Fibroblast of pulmonary artery (primary cell): ENCODE measurements at places on chromosomes 16 and 17.

DNA sequence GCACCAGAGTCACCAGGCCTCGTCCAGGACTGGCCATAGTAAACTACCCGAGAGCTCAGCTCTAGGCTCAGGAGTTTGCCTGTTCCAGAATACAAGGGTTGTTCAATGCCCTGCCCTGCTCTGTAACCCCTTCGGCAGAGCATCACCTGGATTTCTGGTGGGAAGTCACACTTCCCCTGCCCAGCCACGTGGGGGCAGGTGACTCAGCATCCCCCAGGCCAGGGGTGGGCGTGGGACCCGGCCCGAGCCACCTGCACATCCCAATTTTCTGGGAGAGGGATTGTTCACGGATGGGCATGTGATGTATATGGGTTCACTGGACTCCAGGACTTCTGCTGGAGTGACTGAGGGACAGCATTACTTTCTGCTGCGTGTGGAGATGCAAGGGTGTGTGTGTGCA lies 25.8 kb downstream of the COX4I1 start:
- no peak for DNase-seq

GRCh38 chr16:47519546-47519945 lies 58.4 kb downstream of the PHKB start:
- no peak for DNase-seq

- peak; percentile 78 for DNase-seq
These were observed 11.1 kb downstream of the TNS4 start for GRCh38 chr17:40490289-40490853.

GRCh38 chr17:74433421-74434121 lies 1.7 kb downstream of the GPRC5C start:
- peak; percentile 21 for DNase-seq

DNA sequence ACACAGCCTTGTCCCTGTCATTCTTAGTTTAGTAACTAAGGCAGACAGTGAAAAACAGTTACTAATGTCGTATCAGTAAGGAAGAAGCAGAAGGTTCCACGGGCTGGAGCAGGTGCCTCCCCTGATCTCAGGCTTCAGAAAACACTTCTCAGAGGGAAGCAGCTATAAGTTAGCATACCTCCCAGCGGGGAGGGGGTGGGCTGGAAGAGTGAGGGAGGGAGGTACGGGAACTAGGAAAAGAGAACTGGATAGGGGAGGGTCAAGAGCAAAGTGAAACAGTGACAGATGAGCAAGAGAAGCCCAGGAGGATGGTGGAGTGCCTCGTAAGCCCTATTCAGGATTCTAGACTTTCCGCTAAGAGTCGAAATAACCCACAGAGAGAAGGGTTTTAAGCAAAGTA lies 186.3 kb upstream of the XYLT1 start:
- DNase-seq: no peak

DNA sequence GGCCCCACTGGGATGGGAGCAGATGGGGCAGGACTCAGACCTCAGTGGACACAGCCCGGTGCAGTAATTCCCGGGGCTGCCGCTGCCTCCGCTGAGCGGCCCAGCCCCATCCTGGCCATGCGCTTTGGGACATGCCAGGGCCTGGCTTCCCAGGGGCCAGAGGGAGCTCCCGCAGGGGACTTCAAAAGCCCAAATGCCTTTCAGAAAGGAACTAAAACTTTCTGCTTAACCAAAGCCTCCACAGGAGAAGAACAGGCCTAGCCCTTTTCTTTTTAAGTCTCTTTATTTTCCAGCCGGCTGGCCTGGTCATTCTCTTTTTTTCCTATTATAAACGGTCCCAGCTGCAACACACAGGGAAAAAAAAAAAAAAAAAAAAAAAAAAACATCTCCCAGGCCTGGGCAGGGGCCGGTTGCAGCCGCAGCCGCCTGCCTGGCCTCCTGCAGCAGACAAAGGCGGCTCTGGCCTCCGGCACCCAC lies 10.7 kb upstream of the ZNF423 start:
- no peak for DNase-seq

DNA sequence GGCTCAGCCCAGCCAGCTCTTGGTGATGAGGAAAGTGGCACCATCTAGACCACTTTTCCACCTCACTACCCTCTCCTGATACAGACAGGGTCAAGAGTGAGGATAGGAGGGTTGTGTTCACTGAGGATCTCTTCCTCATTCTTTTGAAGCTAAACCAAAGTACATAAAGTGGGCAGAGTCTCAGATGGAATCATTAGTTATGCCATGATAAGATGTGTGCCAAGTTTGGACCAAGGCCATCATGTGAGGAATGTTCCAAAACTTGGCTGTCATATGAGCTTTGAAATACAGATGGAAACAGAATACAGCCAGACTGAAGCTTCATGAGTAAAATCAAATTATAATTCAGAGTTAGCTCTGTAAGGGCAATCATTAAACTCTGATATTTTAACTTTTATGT lies 37.2 kb downstream of the ACSM1 start:
- no peak for DNase-seq

DNA sequence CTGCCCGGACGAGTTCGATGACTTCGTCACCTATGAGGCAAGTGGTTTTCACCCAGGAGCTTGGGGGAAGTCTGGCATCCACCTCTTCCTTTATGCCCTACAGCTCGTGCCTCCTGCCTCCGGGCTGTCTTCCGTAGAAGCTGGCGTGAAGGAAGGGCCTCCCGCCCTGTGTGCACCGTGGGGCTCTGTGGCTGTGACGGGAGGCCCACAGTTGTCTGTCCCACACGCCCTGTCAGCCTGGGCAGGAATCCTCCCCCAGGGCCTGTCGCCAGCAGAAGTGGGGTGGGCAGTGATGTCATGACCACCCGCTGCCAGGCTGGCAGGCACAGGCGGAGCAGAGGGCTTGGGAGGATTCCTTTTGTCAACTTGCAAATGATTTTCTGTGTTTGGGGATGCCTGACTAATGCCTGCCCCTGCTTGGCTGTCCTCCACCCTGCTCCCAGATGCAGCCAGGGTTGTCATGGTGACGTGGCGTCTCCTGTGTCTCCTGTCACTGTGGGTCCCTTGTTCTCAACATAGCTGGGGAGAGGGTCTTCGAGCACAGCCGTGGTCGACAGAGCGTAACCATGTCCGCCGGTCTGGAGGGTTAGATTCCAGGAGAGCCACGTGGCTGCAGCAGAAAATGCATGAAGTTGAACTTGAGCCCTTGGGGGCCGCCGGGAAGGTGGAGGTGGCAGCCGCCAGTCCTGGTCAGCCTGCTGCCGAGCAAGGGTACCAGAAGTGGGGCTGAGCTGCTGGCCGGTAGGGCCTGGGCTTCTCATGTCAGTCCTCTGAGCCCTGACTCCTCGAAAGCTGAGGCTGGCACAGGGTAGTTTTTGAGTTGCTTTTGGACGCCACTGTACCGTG lies 46.1 kb downstream of the RAB11FIP3 start:
- DNase-seq: no peak

DNA sequence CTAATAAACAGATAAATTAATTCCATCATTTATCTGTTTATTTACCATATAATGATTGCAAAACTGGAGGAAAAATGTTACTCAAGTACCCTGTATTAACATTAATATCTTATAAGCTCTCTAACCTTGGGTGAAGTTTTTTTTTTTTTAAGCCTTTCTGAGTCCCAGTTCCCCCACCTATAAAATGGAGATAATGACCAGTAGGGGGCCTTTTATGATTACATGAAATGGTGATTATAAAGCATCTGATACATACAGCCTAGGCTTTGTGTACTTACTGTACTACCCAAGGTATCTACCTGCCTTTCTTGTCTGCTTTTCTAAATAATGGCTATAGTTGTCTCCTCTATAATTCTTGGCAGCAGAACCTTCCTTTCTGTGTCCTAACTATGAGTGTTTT lies 22.6 kb downstream of the LRRC36 start:
- DNase-seq: peak; percentile 41

DNA sequence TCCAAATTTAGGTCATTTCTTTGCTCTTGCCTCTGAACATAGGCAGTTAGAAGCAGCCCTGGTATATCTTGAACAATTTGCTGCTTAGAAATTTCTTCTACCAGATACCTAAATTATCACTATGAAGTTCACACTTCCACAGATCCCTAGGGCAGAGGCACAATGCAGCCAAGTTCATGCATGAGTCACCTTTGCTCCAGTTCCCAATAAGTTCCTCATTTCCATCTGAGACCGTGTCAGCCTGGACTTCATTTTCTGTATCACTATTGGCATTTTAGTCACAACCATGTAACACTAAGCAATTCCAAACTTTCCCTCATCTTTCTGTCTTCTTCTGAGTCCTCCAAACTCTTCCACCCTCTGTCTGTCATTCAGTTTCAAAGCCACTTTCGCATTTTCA lies 45.0 kb downstream of the KCNJ16 start:
- peak; percentile 9 for DNase-seq

DNA sequence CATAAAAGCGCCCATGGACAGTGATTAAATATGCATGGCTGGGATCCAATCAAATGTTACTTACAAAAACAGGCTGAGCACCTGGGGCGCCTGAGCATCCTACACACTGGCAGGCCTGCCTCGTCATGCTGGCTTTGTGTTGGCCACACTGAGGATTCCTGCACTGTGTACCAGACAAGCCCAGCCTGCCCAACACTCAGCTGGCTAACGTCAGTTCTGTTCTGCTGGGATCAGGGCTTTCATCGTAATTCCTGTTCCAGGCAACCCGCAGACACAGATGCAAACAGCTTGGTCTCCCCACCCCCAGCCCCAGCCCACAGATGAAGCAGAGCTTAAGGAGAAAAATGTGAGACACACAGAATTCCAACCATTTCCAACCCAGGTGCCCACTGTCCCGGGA lies 30.7 kb downstream of the PIMREG start:
- DNase-seq: no peak

- DNase-seq: no peak
These were observed 4.7 kb upstream of the PLCG2 start for GRCh38 chr16:81774348-81774747.

- no peak for DNase-seq
These were observed 7.3 kb downstream of the ABI3 start for GRCh38 chr17:49217651-49218413.

DNA sequence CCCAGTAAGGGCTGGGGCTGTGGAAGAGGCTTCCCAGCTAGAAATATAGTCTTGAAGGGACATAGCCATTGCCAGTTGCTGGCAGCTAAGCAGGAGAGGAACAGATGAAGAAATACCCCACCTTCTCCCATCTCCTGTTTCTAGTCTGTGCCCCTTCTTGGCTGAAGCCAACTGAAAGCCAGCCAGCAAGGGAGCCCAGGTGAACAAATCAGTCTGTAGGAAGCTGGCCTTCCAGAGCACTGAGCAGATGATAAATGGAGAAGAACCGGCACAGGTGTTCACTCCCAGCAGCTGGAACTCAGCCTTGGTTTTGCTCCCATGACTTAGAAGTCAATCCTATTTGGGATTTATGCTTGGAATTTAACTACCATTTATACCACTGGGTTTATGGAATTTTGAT lies 69.2 kb upstream of the DHX40 start:
- no peak for DNase-seq

DNA sequence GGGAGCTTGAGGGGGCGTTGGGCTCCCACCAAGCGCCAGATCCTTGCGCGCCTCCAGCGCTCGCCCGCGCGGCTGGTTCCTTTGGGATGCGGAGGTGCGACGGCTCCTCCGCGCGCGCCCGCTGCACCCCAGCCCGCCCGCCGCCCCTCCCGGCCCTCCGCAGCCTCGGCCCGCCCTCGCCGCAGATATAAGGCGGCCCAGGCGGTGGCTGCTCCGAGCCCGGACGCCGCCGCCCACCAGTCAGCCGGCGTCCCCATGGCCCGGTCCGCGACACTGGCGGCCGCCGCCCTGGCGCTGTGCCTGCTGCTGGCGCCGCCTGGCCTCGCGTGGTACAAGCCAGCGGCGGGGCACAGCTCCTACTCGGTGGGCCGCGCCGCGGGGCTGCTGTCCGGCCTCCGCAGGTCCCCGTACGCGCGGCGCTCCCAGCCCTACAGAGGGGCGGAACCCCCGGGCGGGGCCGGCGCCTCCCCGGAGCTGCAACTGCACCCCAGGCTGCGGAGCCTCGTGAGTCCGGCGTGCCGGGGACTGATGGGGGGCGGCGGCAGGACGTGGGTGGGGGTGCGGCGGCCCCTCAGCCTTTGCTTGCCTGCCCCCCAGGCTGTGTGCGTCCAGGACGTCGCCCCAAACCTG lies at the start of gene NPB:
TSS of gene NPB (plus strand) at position 216 of the 630 bp plus-strand sequence. CDS start at position 256, 40 bp downstream.
- DNase-seq: no peak

DNA sequence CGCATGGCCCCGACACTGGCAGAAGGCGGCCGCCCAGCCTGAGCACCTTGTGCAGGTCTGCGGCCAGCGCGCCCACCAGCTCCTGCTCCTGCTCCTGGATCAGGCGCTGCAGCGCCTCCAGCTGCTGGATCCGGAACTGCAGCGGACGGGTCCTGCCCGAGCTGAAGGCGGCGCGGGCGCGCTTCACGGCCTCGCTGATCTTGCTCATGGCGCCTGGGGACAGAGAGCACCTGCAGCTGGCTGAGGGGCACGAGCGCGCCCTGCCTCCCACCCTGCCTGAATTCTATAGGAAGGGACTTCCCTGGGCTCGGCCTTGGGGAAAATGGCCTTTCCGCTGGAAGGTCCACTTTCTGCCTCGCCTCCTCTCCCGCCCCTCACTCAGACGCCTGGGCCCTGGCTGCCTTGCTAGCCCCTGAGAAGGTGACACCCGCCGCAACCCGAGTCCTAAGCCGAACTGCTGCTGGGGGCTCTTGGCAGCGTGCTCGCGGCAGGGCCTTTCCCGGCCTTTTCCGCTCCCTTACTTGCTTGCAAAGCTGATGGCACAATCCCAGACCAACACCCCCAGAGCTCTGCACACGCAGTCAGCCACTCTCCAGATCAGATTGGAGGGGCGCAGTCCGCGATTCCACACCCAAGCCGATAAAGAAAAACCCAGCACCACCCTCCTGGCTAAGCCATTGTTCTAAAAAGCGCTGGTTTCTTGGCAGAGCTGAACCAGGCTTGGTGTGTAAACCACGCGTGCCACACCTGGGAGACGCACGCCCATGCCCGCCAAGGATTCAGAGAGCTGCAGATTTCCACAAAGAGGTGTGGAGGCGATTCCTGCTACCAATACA lies 3.0 kb downstream of the ALDH3A1 start:
- peak; percentile 75 for DNase-seq

GRCh38 chr17:70168044-70168976 lies 1.0 kb upstream of the KCNJ2 start:
- peak; percentile 68 for DNase-seq

DNA sequence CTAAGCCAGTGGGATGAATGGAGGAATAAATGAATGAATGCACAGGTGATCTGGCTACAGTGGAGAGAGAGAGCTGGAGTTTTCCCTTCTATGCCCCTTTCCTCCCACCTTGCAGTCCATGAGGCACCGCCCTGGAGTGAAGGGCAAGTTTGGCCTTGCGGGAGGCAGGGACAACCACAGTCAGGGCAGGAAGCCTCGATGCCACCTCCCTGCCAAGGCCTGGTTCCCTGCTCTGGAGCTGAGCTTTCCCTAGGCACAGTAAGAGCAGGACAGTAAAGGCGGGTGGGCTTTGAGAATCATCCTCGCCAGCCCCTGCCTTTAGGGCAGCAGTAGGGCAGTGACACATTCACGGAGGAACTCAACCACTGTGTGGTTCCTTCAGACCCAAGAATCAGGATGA lies 72.6 kb downstream of the RBFOX3 start:
- DNase-seq: no peak
